ENCODE measurements at places on chromosomes 12 and 14.
A peak's percentile ranks its signal among the peaks of the same experiment; 100 is the strongest.

DNA sequence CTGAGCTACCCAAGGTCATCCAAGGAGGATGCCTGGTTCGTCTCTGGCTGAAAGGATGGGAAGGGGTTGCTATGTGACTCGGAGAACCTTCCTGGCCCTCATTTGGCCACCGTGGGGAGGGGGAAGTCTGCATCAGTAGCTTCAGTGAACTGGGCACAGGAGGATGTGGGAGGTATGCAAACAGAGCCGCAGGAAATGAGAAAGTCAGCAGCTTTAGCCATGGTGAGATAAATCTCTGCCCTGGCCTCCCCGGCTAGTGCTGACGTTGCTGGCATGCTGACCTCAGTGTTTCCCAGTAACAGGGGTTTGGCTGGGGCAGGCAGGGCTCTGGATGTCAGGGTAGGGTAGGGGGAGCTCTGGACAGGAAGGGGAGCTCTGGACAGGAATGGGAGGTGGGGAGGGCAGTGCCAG, 2.3 kb upstream of the CEBPE start:
- DNase-seq = no peak

- DNase-seq = no peak
Observed at GRCh38 chr12:116135209-116135930, 142.1 kb downstream of the MED13L start.

- no peak for DNase-seq
Observed at GRCh38 chr12:52058631-52059361, 7.6 kb downstream of the NR4A1 start.

- DNase-seq = peak; percentile 34
Observed at GRCh38 chr12:107320929-107321631, 227.7 kb upstream of the CRY1 start.

- peak; percentile 21 for DNase-seq
Observed at GRCh38 chr14:69547701-69548348, 26.8 kb downstream of the CCDC177 start.

DNA sequence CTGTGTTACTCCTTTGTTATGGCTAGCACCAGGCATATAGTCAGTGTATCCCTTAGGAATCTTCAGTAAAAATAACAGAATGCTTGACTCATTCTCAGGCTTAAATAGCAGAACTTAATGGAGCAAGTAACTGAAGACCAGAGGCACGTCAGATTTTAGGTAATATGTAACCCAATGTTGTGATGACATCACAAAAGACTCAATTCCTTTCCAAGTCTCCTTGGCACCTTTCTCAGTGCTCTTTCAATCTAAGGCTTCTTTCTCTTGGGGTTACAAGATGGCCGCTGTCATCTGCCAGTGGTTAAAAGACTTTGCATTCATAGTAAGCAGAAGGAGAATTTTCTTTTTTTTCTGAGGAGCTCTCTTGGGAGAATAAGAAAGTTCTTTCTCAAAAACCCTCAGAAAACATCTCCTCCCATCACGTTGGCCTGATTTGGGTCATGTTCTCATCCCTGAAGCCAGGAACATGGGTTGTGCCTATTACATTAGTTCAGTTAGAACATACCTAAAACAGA, 33.4 kb upstream of the DCN start:
- no peak for DNase-seq

DNA sequence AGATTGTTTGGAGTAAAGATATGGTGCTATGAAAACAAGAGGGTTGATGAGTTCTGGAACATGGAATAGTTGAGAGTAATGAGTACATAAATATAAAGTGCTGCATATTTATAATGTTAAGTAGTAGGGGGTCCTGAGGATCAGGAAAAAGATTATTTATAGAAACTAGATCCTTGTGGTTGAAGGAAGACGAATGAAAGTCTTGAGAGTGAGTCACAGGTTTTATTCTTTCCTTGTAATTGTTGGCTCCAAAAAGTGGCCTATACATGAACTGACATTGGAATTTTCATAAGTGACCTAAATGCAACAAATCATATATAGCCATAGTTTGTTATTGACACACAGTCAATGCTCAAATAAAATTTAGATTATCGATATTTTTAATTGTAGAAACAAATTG, 440.4 kb upstream of the PRICKLE1 start:
- no peak for DNase-seq

DNA sequence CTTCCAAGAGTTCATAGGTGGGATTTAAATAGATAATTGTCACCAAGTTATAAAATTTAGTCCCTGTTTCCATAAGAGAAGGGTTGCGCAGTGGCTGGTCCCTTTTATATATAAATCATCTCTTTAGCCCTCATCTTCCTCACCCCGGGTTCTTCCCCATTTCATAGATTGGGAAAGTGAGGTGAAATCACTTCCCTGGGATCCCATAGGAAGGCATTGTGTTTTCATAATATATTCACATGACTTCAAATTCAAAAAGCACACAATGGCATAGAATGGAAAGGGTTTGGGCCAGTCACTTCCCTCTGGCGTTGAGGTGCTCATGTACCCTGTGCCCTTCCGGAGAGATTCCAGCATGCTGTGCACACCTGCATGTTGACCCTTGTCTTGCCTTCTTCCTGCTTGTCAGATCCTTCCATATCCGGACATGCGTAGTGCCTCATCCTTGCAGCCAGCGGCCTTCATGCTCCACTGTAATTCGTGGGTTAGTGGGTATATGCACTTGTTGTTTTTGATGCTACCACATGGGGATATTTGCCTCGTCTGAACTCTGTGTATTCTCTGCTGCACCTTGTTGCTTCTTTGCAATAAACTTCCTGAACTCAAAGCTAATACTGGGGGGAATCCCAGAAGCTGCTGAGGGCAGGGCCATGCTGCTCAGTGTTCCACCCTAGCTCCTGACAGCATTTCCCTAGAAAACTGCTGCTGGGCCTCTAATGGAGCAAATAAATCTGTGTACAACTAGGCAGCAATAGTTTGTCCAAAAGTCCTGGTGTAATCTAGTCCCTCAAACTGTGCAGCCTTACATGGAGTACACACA, 59.6 kb downstream of the ANAPC7 start:
- DNase-seq = no peak

- no peak for DNase-seq
Observed at GRCh38 chr14:65282896-65283253, 129.7 kb upstream of the FUT8 start.

GRCh38 chr12:123075646-123076171, 75.2 kb downstream of the PITPNM2 start:
- no peak for DNase-seq

DNA sequence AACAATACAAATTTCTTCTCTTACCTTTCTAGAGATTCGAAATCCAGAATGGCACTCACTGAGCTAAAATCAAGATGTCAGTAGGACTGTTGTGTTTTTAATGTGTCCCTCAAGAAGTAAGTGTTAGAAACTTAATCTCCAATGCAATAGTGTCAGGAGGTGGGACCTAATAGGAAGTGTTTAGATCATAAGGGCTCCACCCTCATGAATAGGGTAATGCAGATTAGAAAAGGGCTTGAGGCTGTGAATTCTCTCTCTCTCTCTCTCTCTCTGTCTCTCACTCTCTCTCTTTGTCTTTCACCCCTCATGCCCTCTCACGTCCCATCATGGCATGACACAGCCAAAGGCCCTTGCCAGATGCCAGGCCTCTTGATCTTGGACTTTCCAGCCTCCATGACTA, 15.6 kb upstream of the SRGAP1 start:
- no peak for DNase-seq

GRCh38 chr12:72388322-72388721, 116.2 kb downstream of the TRHDE start:
- no peak for DNase-seq

DNA sequence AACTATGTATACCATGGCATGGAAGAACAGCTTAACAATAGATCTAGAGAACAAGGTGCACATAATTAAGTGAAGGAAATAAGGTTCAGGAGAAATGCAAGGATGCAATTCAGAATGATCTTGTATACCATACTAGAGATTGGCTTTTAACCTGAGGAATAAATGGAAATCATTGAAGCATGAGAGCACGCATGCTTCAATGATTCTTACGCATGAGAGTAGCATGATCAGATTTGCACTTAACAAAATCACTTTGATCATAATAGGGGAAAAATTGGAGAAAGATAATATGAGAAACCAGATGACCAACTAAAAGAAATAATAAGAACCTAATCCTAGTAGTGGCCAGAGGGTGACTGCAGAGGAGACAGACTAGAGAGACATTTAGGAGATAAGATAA, 133.3 kb upstream of the FSCB start:
- DNase-seq = no peak

DNA sequence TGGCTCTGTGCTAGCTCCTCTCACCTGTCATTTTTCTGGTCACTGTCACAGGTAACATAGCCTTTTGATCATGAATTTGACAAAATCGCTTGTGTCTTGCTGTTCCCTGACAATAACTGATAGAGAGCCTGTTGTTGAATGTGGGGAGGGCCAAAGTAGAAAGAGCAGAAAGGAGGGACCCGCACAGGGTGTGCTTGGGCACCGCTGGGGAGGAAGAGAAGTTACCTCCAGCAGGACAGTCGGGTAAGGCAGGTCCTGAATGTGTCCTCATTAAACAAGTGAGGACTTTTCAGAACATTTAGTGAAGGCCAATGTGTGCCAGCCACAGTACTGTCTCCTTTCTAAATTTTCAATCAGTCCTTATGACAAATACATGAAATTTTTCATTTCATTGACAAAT, at the start of gene RNASE12:
Gene RNASE12 (minus strand): TSS at position 142 of the 400 bp plus-strand sequence. CDS start 653 bp downstream, outside the sequence.
- DNase-seq = no peak

- no peak for DNase-seq
Observed at GRCh38 chr12:128267131-128267622, at the start of gene TMEM132C. Gene TMEM132C, plus strand, starts transcription at chr12:128267170. Its CDS starts 233 bp downstream, at chr12:128267403.

- no peak for DNase-seq
Observed at GRCh38 chr12:9033265-9033887, 44.0 kb downstream of the KLRG1 start.

DNA sequence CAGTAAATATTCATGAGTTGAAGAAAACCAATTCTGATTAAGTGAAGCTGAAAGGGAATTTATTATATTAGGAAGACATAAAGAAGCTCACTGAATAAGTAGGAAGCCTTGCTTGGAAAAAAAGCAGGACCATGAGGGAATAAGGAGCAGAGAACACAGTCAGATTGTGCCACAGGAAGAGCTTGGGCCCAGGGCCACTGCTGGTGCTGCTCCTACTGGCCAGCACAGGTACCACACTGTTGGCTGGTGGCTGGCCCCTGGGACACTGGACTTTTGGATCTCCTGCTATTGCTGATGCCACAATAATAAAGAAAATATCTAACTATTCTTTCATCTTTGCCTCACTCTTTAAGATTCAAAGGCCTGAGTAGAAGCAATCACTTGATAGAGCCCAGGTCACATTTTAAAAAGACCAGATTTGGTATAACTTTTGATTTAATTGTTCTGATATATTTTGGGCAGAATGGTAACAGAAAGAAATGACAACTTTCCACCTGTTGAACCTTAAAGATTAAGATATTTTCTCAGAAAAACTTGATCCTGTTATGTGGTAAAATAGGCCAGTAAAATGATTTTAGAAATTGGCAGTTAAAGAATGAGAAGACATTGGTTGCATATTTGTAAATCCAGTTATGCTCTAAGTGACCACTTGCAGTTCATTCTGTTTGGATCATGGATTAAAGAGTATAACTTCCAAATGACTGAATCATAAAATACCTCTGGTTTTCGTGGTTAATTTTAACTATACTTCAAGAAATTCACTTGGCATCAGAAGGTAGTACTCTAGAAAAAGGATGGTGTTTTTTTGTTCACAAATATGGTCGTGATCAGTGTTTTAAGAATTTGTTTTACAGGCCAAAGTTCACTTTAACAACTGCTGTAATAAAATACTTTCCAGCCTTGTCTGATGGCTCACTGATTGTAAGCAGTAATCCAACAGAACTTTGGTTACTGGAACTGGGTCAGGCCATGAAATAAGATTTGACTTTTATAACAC, 68.3 kb downstream of the DERA start:
- no peak for DNase-seq

DNA sequence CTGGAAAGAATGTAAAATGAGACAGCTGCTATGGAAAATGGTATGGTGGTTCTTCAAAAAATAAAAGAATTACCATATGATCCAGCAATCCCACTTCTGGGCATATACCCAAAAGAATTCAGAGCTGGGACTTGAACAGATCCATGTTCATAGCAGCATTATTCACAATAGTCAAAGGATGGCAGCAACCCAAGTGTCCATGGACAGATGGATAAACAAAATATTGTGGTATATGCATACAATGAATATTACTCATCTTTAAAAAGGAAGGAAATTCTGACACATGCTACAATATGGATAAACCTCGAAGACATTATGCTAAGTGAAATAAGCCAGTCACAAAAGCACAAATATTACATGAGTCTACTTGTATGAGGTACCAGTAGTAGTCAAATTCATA, 9.1 kb downstream of the RAB2B start:
- no peak for DNase-seq

GRCh38 chr14:26761532-26761931, 163.7 kb upstream of the NOVA1 start:
- no peak for DNase-seq

DNA sequence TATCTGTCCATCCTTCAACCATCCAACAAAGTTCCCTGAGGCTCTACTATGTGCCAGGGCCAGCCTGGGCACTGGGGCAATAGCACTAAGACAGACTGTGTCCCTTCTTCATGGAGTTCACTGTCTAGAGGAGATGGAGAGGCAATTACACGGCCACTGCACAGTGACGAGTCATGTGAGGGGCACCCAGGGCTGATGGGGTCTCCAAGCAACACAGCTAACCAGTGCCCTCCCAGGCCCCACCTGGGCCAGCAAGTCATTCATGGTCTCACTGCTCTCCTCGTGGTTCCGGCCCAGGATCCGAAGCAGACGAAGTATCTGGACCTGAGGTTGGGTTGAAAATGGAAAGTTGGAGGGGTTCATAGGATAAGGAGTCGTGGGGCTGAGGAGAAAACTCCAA, 2.7 kb downstream of the AP1G2 start:
- DNase-seq = no peak

GRCh38 chr12:132123970-132124765, 20.0 kb downstream of the DDX51 start:
- DNase-seq = no peak

- no peak for DNase-seq
Observed at GRCh38 chr12:52235822-52236361, 2.8 kb downstream of the KRT7 start.

- no peak for DNase-seq
Observed at GRCh38 chr14:50070840-50071548, 45.4 kb downstream of the VCPKMT start.

DNA sequence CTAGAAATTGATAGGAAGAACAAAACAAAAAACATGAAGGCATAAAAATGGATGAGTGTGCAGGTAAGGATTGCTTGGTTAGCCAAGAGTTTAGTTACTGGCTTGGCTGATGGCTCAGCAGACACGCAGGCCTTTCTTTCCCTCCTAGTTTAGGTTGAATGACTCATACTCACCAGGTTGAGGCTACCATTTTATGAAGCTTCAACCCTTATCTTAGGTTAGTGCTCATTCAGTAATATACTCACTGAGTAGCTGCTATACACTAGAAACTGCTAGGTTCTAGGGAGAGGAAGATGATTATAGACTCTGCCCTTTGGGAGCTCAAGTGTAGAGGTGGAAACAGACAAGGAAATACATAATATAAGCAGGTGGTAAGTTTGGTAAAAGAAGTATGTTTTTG, 6.0 kb downstream of the P3H3 start:
- no peak for DNase-seq

GRCh38 chr12:19799216-19799615, 359.9 kb downstream of the AEBP2 start:
- no peak for DNase-seq

GRCh38 chr14:97080991-97081390, 283.8 kb downstream of the VRK1 start:
- DNase-seq = no peak
